CMK (cell line): ENCODE measurements at places on chromosomes 7 and 10.

GRCh38 chr10:128901236-128901635, 565.8 kb upstream of the MGMT start:
- DNase-seq: no peak

DNA sequence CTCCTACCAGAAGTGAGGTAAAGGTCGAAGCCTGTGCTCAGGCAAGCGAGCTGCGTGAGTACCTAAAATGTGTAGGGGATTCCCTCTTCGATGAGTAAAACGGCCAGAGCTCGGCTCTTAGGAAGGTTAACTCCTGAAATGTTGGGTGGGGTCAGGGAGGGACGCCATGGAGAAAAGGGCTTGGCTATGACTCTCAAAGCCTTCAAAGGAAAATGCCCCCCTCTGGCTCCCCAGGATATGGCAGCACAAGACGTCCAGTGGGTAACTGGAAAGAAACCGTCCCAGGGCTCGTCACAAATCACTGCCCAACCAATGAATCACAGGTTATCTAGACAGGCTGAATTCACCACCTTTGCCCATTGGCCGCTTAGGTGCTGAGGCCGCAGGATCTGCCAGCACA, 58.0 kb downstream of the CALML3 start:
- DNase-seq: no peak

GRCh38 chr10:128972036-128972405, 495.0 kb upstream of the MGMT start:
- DNase-seq: no peak

GRCh38 chr7:27165089-27165995, at the start of gene HOXA9:
HOXA9 (minus strand) TSS chr7:27165537; CDS start chr7:27165457, 80 bp downstream.
- DNase-seq: no peak
